Mesendoderm (in vitro differentiated cells): ENCODE measurements at places on chromosomes 11 and 22.

GRCh38 chr11:78127403-78127802, 12.0 kb downstream of the ALG8 start:
- no peaks in the 10 kb centered on the region for H3K27me3 ChIP-seq
- H3K27ac ChIP-seq = no peak overlapping the region
- DNase-seq = no peak
- no peak overlapping the region for H3K4me3 ChIP-seq

GRCh38 chr22:35777335-35777975, 59.8 kb downstream of the APOL5 start:
- no peak overlapping the region for H3K4me3 ChIP-seq
- H3K27me3 ChIP-seq = no peaks in the 10 kb centered on the region
- DNase-seq = peak; percentile 12
- H3K27ac ChIP-seq = no peak overlapping the region

GRCh38 chr22:39938509-39939111, 21.6 kb upstream of the TMA7B start:
- H3K4me3 ChIP-seq = no peak overlapping the region
- no peak for DNase-seq
- peaks cover 2% of the 10 kb centered on the region for H3K4me1 ChIP-seq
- no peaks in the 10 kb centered on the region for H3K27me3 ChIP-seq

GRCh38 chr11:68043349-68044144, 4.7 kb downstream of the TCIRG1 start:
- no peak overlapping the region for H3K4me3 ChIP-seq
- DNase-seq = no peak
- H3K27ac ChIP-seq = no peak overlapping the region
- H3K36me3 ChIP-seq = no peaks in the 10 kb centered on the region
- H3K4me1 ChIP-seq = peaks cover 5% of the 10 kb centered on the region

DNA sequence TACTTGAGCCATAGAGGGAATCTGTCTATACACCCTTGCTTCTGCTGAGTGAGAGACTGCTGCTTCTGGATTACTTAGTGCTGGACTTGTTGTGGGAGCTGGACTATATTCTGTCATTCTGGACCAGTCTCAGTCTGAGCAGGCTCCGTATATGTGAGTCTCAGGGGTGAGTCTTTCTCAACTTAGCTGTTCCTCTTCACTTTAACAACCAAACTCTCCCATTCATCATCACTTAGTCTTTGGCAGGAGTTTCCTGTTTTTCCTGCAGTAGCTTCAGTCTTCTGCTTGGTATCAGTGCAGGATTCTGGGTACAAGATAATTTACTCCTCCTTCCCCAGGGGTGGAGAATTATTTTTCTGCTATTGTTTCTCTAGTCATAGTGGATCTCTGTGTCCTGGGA, 779.5 kb downstream of the METTL15 start:
- H3K4me3 ChIP-seq = no peak overlapping the region
- H3K27ac ChIP-seq = no peak overlapping the region
- H3K27me3 ChIP-seq = no peaks in the 10 kb centered on the region
- no peaks in the 10 kb centered on the region for H3K4me1 ChIP-seq
- no peak for DNase-seq
- no peaks in the 10 kb centered on the region for H3K36me3 ChIP-seq

DNA sequence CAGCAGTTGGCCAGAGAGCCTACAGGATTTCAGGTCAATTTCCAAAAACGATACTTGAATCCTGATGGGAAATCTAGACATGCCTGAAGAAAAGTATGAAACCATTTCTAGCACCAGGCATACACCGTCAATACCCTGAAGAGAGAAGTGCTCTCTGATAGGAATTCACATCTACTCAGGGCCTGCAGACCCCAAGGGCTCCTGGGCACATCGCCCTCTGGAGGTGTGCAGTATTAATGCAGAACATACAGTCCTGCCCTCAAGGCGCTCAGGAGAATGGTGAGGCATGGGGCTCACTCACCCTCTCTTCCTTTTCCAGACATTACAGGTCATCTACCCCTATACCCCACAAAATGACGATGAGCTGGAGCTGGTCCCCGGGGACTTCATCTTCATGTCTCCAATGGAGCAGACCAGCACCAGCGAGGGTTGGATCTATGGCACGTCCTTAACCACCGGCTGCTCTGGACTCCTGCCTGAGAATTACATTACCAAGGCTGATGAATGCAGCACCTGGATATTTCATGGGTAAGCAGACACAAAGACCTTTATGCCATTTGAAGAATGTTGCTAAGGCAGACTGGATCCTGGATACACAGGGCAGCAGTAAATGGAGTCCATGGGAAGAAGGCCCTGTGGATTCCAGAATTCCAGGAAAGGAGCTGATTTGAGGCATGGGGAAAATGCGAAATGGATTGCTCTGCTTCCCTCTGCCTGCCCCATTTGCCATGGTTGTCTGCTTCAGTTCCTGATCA, 49.3 kb upstream of the CRTAM start:
- no peak overlapping the region for H3K27ac ChIP-seq
- no peaks in the 10 kb centered on the region for H3K27me3 ChIP-seq
- DNase-seq = no peak
- H3K4me3 ChIP-seq = no peak overlapping the region
- H3K4me1 ChIP-seq = no peaks in the 10 kb centered on the region

GRCh38 chr11:19060629-19061028, at the start of gene MRGPRX2:
Gene MRGPRX2, minus strand, starts transcription at chr11:19060717. Its CDS starts 4,315 bp downstream, at chr11:19056402.
- DNase-seq = no peak
- no peaks in the 10 kb centered on the region for H3K4me1 ChIP-seq
- H3K4me3 ChIP-seq = no peak within 1 kb of the TSS
- H3K27ac ChIP-seq = no peak within 1 kb of the TSS
- no peaks in the 10 kb centered on the region for H3K36me3 ChIP-seq

GRCh38 chr11:76629116-76629852, 41.3 kb downstream of the LRRC32 start:
- no peaks in the 10 kb centered on the region for H3K27me3 ChIP-seq
- H3K36me3 ChIP-seq = no peaks in the 10 kb centered on the region
- no peak overlapping the region for H3K4me3 ChIP-seq
- H3K27ac ChIP-seq = no peak overlapping the region

- no peak overlapping the region for H3K27ac ChIP-seq
- H3K4me1 ChIP-seq = no peaks in the 10 kb centered on the region
- H3K4me3 ChIP-seq = no peak overlapping the region
- no peaks in the 10 kb centered on the region for H3K36me3 ChIP-seq
- H3K27me3 ChIP-seq = no peaks in the 10 kb centered on the region
Measured at GRCh38 chr11:2588809-2589537, 110.8 kb downstream of the KCNQ1OT1 start.

DNA sequence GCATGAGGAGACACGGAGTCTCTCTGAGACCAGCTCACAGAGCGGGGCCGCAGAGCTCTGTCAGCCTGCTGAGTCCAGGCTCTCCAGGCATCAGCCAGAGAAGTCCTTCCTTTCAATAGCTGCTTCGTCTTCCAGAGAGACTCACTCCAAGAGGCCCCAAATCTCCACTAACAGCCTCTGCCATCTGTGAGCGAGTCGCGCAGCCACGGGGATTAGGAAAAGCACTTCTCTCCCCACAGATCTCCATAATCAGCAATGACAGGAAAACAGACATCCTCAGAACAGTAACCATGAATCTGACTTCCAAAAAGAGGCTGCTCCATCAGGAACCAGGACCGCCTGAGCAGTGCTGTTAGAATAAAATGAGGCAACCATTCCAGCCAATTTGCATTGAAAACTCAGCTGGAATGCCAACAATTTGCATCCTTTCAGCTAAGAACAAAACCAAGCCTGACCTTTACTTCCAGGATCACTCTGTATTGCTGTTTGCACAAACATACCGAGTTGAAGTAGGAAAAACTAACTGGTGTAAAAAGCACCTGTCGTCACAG, 65.4 kb downstream of the SMCO4 start:
- no peaks in the 10 kb centered on the region for H3K27me3 ChIP-seq
- no peaks in the 10 kb centered on the region for H3K36me3 ChIP-seq
- H3K4me1 ChIP-seq = peaks cover 11% of the 10 kb centered on the region
- peak; percentile 83 for DNase-seq
- H3K27ac ChIP-seq = peak overlapping the region; percentile 84

DNA sequence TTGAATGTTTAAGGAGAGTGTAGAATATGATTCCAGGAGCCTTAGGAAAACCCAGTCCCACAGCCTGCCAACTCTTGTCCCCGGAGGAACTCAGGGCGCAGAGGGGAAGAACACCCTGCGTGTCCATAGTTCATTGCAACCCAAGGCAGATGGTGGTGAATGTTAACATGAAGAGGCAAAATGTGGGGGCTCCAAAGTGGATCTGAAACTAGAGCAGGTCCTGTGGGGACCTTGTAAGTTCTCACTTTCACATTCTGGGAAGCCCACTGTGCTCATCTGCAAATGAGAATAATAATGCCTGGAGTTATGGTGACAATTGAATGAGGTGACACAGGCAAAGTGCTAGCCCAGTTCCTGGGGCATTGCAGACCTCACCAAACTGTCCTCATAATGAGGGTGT, 201.1 kb downstream of the DBX1 start:
- no peak overlapping the region for H3K4me3 ChIP-seq
- DNase-seq = no peak

DNA sequence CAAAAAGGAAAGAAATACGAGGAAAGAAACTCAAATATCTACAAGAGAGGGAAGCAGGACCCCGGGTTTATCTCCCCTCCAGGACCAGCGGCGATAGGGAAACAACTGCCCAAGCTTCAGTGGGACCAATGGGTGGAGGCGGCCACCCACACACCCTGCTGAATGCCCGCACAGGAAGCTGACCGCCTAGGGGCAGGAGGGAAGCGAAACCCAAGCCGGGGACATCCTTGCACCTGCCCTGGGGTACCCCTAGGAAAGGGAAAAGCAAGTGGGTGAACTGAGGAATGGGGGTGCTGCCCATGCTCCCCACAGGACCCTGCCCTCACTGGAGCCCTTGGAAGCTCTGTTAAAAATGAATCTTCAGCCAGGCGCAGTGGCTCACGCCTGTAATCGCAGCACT, 27.6 kb upstream of the HMOX1 start:
- no peak for DNase-seq
- H3K36me3 ChIP-seq = no peaks in the 10 kb centered on the region
- no peak overlapping the region for H3K4me3 ChIP-seq
- H3K27me3 ChIP-seq = no peaks in the 10 kb centered on the region
- H3K27ac ChIP-seq = no peak overlapping the region

DNA sequence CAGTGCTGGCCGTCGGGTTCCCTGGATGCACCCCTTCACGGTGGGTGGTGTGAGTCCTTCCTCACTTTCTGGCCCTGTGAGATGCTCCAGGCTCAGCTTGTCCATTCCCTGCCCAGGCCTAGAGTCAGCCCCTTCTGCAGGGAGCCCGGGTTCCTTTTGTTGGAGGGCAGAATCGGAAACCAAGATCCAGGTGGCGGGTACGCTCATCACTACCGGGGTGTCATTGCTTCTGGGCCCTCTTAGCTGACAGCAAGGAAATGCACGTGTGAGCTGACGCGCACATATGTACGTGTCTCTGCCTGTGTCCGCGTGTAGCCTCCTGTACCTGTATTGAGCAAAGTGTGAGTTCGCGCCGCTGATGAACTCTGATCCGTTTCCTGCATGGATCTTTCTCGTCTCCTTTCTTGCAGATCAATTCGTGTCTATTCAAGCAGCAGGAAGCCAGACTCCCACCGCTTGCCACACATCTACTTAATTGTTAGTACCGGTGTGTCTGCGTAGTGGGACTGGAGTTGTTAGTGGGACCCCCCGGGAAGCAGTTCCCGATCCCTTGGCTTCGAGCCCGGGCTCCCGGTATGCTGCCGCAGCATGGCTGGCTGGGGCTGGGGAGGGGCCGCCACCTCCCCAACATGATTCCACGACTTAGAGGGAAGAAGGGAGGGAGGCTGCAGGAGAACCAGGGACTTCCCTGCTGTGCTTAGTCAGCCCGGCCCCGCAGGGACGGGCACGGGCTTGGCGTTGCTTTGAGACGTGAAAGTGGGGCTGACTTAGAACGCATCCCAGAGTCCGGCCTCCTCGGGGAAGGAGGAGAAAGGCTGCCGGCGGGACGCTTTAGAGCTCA, 35.9 kb upstream of the GRAMD4 start:
- H3K4me3 ChIP-seq = no peak overlapping the region
- H3K36me3 ChIP-seq = no peaks in the 10 kb centered on the region
- peak; percentile 40 for DNase-seq
- no peak overlapping the region for H3K27ac ChIP-seq
- no peaks in the 10 kb centered on the region for H3K27me3 ChIP-seq
